Fibroblast of lung (primary cell): ENCODE measurements at places on chromosomes 1 and 21.

- no peak for DNase-seq
Observed at GRCh38 chr1:9718006-9718680, 66.6 kb downstream of the PIK3CD start.

DNA sequence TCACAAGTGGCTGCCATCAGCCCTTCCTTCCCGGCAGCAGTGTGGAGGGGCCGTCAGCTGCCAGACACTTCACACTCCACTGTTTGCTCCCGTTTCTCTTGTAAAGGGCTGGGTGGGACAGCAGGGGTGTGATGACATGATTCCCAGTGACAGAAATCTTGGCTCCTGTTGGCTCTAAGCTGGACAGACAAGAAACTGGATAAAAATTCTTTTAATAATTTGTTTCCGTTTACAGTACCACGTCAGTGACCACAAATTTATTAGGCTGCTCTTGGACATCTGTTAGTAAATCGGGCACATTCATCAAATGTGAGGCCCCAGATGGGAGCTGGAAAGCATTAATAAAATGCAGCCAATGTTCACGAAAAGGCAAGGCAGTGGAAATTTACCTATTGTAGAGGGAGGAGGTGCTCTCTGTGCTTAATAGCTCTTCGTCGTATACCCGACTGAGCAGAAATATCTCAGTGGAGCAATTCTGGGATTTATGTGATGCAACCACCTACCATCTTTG is 353.7 kb upstream of the GREM2 start:
- DNase-seq, result no peak

- no peak for DNase-seq
Observed at GRCh38 chr1:24920533-24920925, 9.5 kb downstream of the RUNX3 start.

GRCh38 chr1:164240081-164240480 is 318.9 kb upstream of the PBX1 start:
- DNase-seq, result peak; percentile 9

GRCh38 chr1:118257946-118258345 is 72.9 kb upstream of the SPAG17 start:
- DNase-seq, result no peak

GRCh38 chr1:83670909-83671565 is 327.9 kb downstream of the TTLL7 start:
- DNase-seq, result no peak

- peak; percentile 2 for DNase-seq
Observed at GRCh38 chr1:52976183-52977035, 49.3 kb downstream of the SCP2 start.

DNA sequence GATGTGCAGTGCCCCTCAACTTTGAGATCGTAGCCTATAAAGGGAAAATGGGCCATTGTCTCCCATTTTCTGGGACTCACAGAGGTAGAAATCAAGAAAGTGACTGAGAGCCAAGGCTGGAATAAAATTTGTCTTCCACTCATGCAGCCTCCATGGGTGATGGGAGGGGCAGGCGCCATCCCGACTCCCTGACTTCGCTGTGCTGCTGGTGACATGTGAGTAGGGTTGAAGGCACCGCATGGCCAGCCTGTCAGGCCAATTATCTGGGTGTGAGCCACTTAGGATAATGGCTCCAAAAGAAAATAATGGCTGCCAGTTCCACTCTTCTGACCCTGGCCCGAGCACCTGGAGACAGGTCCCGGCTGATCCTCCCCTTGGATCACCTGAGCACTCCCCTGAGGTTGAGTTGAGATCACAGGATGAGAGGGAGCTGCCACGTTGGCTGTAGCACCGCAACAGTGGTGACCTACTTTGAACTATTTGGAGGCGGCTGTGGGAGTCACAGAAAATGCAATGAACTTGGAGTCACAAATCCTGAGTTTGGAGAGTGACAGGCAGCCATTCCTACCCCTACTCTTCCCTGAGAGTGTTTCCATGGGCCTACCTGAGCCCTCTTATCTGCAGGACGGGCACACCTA is 26.3 kb downstream of the CAPN9 start:
- no peak for DNase-seq

GRCh38 chr21:37071561-37072273 is 1.2 kb downstream of the PIGP start:
- peak; percentile 77 for DNase-seq

- DNase-seq, result no peak
Observed at GRCh38 chr1:167612587-167613385, 17.2 kb upstream of the RCSD1 start.

GRCh38 chr21:29470397-29470796 is 171.7 kb downstream of the BACH1 start:
- peak; percentile 30 for DNase-seq

- no peak for DNase-seq
Observed at GRCh38 chr1:226960944-226961765, 21.1 kb downstream of the COQ8A start.

DNA sequence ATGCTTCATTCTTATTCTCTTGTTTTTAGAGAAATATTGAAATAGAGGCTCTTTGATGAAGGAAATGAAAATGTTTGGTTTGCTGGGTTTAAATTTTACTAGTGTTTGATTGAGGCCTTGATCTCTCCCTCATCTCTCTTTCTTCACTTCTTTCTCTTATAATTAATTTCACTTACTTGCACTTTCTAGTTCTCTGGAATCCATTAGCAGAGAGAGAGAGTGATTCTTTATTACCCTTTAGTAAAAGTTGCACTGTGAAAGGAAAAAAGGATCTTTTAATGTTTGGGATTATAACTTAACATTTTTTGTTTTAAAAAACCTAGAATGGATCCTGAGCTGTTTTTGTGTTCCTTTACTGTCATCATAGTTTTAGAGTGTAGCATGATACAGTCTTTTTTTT is 12.2 kb downstream of the RPRD2 start:
- no peak for DNase-seq

DNA sequence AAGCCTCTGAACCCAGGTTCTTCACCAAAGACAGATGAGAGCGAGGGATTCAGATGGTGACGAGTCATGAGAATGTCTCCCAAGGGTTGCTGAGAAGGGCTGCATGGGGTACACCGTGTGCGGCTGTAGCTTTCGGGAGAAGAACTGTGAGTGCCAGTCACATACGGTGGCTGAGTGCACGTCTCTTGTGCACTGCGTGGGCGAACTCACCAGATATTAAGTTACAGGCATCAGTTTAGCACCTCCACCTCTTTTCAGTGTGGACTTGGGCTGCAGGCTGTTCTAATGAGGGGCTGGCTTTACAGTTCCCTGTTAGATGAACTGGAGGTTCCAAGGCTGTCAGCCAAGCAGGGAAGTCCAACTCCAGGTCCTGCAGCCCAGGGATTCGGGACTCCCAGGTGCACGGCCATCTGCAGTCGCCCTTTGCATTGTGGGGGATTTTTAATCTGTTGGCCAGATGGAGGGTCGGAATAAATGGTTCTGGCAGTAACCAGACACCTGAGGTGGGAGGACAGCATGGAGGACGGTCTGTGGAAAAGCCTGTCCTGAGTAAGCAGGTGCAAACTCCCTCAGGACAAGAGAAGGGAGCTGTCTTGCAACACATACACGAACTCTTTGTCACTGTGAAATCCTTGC is 26.5 kb upstream of the AVPR1B start:
- DNase-seq, result no peak

DNA sequence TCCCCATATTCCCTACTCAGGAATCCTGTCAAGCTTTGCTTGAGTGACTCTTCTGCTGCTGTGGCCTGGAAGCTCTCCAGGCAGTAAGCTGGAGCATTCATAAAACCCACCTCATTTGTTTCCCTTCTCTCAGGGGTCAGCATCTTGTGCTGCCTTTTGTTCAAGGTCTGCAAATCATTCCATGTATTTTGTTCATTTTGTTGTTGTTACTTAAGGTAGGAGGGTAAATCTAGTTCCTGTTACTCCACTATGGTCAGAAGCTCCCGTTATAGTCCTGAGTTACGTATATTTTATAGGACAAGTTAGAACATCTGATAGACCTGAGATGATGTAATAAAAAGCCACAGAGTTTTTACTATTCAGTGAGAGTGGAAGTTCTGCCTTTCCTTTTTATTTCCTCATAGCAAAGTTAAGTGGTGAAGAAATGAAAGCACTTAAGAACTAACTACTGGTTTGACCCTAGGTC is 9.9 kb downstream of the SYNJ1 start:
- DNase-seq, result no peak

DNA sequence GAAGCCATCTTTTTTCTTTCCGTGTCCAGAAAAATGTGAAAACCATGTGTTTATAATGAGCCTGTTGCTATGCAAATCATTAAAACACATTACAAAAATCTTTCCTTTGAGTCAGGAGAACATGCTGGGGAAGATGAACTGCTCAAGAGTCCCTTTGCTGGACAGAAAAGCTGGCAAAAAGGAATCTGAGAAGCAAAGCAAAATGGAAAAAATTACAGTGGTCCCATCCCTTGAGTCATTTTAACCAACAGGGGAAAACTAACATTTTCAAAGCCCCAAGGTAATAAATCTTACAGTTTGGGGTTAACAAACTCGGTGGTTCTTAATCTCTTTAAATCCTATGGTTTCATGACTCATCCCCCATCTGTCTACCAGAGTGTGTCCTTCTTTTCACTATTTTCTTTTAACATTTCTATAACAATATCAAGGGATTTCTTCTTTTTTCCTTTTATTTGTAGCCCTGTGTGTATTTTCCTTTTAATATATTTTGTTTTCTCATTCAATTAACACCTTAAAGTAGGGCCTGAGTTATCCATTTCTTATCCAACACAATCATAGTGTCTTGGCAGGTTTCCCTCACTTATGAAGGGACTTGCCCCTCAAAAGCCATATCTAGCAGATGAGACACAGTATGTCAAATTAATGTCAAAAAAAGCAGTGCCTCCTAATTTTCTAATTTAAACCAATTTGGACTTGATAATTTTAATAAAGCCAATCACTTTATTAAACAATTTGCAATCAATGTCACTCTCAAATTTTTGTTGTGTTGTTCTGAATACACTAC is 105.4 kb downstream of the PTPN14 start:
- DNase-seq, result peak; percentile 98

GRCh38 chr21:38341546-38342012 is 84.8 kb downstream of the KCNJ15 start:
- no peak for DNase-seq

DNA sequence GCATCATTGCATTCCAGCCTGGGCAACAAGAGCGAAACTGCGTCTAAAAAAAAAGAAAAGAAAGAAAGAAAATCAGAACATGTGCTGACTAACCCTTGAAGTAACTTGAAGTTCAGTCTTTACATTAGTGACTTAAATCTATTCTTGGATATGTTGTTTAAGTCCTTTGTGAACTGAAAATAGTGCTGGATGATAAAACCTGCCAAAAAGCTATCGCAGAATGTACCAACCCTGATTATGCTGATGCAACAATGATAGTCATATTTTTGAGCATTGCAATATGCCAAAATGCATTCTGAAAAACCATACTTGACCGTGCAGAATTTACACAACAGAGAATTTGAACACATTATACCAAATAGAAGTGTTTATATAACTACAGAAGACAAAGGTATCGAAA is 30.7 kb downstream of the SHISAL2A start:
- peak; percentile 26 for DNase-seq

DNA sequence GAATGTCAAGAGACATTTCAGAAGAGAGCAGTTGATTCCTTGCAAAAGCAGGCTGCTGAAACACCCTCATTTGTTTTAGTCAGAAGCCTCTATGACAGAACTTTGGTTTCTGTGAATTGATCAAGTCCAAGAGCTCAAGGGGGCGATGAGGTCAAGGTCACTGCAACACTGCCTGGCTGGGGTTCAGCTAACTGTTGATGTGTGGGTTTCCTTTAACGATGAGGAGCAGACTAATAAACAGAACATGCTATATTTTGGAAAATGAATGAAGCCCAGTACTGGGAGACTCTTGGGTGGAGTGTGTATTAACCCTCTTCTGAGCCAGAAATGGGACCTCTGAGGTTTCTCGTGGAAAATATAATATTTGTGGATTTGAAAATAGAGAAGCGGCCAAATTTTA is 109.3 kb downstream of the ZC3H11B start:
- DNase-seq, result no peak

DNA sequence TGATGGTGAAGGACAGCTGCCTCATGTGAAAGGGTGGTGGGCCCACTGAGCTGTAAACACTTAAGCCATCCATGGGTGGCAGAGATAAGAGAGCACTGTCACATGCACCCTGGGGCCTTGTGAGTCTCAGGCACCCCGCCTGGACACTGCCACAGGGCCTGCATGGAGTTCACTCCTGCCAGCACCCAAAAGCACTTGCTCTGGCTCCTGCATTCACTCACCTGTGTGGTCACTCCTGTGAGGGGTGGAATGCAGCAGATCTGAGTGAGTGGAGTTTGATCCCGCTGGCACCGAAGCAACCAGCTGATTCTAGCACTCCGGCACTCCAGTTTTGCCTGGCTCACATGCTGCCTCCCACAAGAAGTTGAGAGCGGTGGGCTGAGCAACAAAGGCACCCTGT is 1142.1 kb upstream of the PRMT6 start:
- DNase-seq, result no peak

DNA sequence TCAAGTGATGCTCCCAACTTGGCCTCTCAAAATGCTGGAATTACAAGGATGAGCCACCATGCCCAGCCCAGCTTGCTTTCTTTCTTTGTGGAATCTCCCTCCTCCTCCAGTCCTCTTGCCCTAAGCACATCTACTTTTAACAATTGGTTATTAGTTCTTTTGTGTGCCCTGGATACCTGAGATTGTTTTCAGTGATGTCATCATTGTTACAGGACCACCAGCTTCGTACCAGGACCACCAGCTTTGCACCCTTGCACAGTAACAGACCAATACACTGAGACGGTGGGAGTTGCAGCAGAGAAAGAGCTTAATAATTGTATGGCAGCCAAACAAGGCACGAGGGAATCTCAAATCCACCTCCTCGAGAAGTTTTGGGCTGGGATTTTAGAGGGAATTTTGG is 71.3 kb downstream of the CNIH3 start:
- DNase-seq, result no peak

DNA sequence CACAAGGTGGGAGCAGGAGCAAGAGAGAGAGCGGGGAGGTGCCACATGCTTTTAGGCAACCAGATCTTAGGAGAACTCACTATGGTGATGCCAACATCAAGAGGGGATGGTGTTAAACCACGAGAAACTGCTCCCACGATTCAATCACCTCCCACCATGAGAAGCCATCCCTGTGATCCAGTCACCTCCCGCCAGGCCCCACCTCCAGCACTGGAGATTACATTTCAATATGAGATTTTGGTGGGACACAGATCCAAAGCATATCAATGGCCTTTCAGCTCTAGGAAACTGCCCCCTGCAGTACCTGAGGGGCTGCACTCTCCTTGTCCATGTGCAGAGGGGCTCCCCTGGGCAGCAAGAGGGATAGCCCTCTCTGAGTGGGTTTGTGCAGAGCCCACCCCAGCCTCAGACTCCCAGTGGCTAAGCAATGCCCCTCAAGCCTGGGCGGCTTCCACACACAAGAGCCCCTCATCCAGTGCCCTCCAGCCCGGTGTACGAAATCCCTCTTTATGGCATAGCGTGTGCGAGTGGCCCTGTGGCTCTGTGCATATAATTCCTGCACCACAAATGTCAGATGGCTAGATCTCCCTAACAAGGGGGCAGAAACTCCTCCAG is 15.5 kb upstream of the PRDM16 start:
- DNase-seq, result no peak

GRCh38 chr1:61158591-61158990 is 76.2 kb downstream of the NFIA start:
- no peak for DNase-seq

GRCh38 chr1:104467590-104467989 is 717.9 kb downstream of the AMY1C start:
- DNase-seq, result no peak
